DND-41 (cell line): ENCODE measurements at places on chromosomes 2 and 18.

- H3K27me3 ChIP-seq = no peaks in the 10 kb centered on the region
- H3K4me1 ChIP-seq = no peaks in the 10 kb centered on the region
- no peak overlapping the region for H3K27ac ChIP-seq
- H3K4me3 ChIP-seq = no peak overlapping the region
Measured at GRCh38 chr2:54638774-54639187, 84.7 kb upstream of the EML6 start.

GRCh38 chr2:16933355-16933754 lies 267.7 kb upstream of the CYRIA start:
- no peak overlapping the region for H3K4me3 ChIP-seq
- H3K27ac ChIP-seq = no peak overlapping the region
- no peaks in the 10 kb centered on the region for H3K36me3 ChIP-seq
- no peaks in the 10 kb centered on the region for H3K4me1 ChIP-seq
- H3K27me3 ChIP-seq = no peaks in the 10 kb centered on the region

DNA sequence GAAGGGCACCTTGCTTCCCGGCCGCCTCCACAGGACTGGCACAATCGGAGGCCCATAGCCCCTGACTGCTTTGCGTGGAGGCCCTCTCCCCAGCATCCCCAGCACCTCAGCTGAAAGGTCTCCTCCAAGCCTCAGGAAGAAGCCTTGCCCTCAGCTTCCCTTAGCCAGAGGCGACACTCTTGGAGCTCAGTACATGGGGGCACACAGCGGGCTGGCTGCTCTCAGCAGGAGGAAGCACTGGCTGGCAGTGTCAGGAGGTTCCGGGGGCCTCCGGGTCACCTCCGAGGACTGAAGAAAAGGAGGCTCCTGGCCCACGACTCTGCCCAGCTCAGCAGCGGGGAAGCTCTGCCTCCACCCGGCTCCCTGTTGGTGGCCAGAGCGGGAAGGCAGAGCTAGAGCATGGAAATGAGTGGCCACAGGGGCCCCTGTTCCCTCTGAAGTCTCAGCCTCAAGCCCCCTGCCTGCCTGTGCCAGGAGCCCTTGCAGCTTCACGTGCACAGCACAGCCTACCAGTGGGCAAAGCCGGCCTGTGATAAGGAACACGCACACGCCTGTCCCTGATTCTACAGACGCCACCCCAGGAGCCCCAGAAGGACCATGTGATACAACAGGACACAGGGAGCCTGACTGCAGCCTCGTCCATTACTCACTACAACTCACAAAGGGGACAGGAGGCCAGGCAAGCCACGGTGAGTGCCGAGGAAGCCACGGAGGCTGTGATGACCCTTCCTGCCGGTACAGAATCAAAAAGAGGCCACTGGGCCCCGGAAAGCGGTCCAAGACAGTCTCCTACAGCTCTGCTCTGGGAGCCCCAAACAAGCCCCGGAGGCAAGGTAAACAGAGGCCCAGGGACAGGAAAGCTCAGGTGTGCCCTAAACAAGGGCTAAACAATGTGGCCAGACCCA lies 15.5 kb downstream of the HDAC4 start:
- H3K36me3 ChIP-seq = peaks cover 96% of the 10 kb centered on the region
- DNase-seq = no peak
- no peaks in the 10 kb centered on the region for H3K27me3 ChIP-seq
- peak overlapping the region; percentile 35; the same call in 1 of the 2 replicates for H3K27ac ChIP-seq

- DNase-seq = no peak
- H3K36me3 ChIP-seq = peaks cover 12% of the 10 kb centered on the region; the same call in 1 of the 2 replicates
- H3K4me1 ChIP-seq = peaks cover 7% of the 10 kb centered on the region
- H3K27me3 ChIP-seq = no peaks in the 10 kb centered on the region
- H3K4me3 ChIP-seq = no peak overlapping the region
Measured at GRCh38 chr18:36843784-36844183, 14.9 kb downstream of the KIAA1328 start.
